ENCODE measurements at places on chromosomes 3 and 15. TPM values are rescaled to one million over a fixed set of nuclear protein-coding genes. Genes with fewer than 3 reads are reported as not detected.

The HTR3E gene
- not detected for polyA plus RNA-seq

The TP63 gene
- polyA plus RNA-seq: 1.6 TPM

The TMEM207 gene
- polyA plus RNA-seq: 18.1 TPM

The PLSCR2 gene
- 1.0 TPM for polyA plus RNA-seq

The FILIP1L gene
- polyA plus RNA-seq: 16.3 TPM

The ASB14 gene
- polyA plus RNA-seq: 1.4 TPM

The CIB2 gene
- polyA plus RNA-seq: 35.2 TPM

The RHCG gene
- 1.9 TPM for polyA plus RNA-seq

The NANOGP8 gene
- polyA plus RNA-seq: 0.76 TPM

The AP2M1 gene
- 380 TPM for polyA plus RNA-seq

The ECE2 gene
- not detected for polyA plus RNA-seq

The CKMT1A gene
- 2.5 TPM for polyA plus RNA-seq

The IRAK2 gene
- polyA plus RNA-seq: 1.00 TPM

The RTP1 gene
- not detected for polyA plus RNA-seq

The MESP1 gene
- 0.52 TPM for polyA plus RNA-seq

The RAMAC gene
- 44.1 TPM for polyA plus RNA-seq

The RRP9 gene
- polyA plus RNA-seq: 17.6 TPM

The P2RY14 gene
- 0.57 TPM for polyA plus RNA-seq

The C3orf20 gene
- 0.32 TPM for polyA plus RNA-seq

The ALPK3 gene
- polyA plus RNA-seq: 20.7 TPM

The NAA50 gene
- 161 TPM for polyA plus RNA-seq

The FANCI gene
- 56.0 TPM for polyA plus RNA-seq

The LMOD3 gene
- polyA plus RNA-seq: 0.05 TPM

The TF gene
- polyA plus RNA-seq: 7.9 TPM

The STRIT1 gene
- 1.5 TPM for polyA plus RNA-seq

The SLC35G2 gene
- 5.1 TPM for polyA plus RNA-seq

The SOX2 gene
- 0.30 TPM for polyA plus RNA-seq

The CHRD gene
- 10.6 TPM for polyA plus RNA-seq

The CSPG5 gene
- 1.2 TPM for polyA plus RNA-seq

The RGMA gene
- 7.9 TPM for polyA plus RNA-seq

Measured in left kidney (tissue), 8 donors.